ENCODE measurements at places on chromosomes 1 and 21.

- DNase-seq = peak; percentile 46
Measured at GRCh38 chr1:165900576-165901380, 73.4 kb downstream of the UCK2 start.

DNA sequence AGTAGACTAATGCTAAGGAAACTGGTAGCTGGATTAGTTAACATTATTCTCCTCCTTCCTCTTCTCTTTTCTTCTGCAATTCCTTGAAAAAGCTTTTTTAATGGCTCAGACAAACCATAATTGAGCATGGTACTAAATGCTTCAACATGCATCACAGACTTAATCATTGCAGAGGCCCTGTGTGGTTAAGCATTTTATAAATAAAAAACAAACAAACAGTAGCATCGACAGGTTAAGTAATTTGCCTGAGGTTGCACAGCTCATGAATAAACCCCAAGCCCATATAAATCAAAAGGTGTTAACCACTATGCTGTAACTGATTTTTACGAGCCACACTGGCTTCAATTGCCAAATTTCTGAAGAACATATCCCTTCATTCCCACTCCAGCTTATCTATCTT is 462.1 kb downstream of the LMO4 start:
- no peak for DNase-seq

- no peak for DNase-seq
Measured at GRCh38 chr1:229095325-229095724, 175.6 kb upstream of the RAB4A start.

DNA sequence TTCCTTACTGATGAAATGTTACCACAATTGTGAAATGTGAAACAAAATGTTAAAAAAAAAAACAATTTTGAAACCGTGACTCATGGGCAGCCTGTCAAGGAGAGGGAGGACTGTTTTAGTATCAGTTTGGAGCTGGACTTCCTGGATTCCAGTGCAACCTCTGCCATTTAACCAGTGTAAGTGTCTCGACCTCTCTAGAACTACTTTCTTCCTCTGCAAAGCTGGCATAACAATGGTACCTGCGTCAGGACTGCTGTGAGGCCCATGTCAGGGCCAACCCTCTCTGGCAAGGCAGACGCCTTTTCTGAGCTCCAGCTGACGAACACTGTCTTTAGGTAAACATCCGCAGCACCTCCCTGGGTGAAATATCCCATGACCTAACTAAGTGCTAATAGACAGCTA is 20.9 kb downstream of the URB1 start:
- DNase-seq = peak; percentile 37
